Tibial artery (tissue), 4 donors: ENCODE measurements at places on chromosomes 7 and 10.

DNA sequence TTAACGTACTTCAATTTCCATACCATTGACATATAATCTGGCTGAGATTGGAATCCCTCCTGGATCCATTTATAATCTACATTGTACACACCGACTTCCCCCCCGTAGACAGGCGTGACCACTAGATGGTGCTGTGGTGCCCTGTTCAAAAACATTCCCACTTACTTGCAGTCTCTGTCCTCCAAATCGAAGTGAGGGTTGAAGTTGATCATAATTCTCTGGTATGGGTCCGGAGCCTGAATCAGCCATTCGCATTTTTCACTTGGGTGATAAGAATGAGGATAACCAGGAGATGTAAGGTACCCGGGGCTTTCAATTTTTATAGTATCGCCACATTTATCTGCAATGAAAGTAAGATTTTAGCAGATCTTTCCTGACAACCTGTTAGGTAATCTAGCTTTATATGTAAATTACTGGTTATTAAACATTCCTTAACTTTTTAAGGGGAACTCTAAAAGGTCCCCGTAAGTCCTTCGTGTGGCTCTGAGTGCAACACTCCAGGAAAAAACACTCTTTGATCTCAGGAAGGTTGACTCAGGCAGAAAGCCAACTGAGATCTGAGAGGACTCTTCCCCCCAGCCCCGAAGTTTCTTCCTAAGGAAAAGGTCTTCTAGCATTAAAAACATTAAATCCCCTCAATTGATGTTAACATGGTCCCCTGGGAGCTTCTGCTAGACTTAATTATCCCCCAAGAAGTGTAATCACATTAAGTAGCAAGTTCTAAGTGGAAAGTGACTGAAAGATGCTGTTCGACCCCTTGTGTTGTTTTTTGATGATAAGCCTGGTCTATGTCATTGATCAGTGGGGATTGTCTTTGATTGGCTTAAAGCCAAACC lies 3.7 kb downstream of the NRP1 start:
- DNase-seq: peak; percentile 90

DNA sequence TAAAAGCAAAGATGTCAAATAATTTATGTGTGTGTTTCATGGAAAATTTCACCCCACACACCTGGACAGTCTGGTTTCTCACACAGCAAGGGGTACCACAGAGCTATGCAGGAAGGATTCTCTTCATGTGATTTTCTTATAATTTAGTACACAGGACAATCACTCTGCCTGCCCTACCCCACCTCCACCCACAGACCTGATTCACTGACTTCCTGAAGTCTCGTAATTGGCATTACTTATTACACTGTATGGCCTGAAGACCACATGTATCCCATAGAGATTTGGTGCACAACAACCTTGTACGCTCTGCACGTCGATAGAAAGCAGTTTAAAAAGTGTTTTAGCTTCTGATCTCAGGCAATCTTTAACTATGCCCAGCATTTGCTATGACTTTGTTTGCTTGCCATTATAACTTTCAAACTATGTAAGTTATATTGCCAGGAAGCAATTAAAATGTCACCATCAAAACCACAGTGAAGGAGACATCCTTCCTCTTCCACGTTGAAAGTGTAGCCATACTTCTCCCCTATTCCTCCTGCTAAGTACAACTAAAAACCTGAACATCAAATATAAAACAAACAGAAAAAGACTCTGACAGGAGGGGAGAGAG lies 279.4 kb upstream of the IMMP2L start:
- DNase-seq: no peak

DNA sequence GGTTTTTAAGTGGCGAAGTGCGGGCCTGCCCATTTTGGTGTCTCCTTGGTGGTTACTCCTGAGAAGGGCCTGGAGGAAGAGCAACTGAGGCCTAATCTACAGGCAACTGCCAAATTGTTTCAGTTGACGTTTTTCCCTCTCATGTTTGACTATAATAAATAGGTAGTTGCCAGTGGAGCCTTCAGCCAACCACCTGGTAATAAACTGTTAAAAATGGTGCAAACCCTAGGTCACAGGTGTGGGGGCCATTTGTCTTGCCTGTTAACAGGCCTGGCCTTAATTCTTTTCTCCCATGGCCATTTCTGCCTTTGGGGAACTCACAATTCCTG lies 3.7 kb downstream of the IKZF1 start:
- no peak for DNase-seq

DNA sequence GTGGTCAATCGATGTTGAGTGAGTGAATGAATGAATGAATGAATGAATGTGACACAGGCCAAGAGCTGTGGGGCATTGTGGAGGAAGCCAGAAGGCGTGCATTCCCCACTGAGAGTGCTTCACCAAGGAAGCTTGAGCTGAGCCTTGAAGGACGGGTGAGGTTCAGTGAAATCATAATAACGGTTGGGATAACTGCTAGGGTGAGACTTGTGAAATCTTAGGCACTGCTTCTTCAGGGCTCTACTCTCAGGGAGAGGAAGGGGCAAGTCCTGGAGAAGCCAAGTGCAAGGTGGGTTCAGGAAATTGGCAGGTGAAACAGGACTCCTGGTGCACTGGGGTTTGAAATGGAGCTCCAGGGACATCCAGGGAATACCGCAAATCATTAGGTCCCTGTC lies 23.7 kb upstream of the PRKAG2 start:
- no peak for DNase-seq

DNA sequence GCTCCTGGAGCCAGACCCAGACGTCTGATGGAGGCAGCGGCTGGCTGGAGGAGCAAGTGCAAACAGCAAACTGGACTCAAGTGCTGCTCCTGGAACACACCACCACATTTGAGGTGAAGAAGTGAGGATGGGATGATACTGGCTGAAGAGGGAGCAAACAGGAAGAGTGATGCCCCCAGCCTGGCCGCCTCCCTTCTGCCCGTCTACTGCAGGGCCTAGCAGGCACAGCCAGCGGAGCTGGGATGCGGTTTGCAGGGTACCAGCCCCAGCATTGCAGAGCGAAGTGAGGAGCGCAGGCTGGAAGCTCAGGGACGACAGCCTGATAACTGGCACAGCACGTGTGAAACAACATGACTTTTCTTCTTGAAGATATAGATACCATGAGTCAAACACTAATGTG lies 111.8 kb upstream of the ZNF32 start:
- DNase-seq: no peak

GRCh38 chr10:14971867-14972448 lies 12.8 kb downstream of the MEIG1 start:
- no peak for DNase-seq

DNA sequence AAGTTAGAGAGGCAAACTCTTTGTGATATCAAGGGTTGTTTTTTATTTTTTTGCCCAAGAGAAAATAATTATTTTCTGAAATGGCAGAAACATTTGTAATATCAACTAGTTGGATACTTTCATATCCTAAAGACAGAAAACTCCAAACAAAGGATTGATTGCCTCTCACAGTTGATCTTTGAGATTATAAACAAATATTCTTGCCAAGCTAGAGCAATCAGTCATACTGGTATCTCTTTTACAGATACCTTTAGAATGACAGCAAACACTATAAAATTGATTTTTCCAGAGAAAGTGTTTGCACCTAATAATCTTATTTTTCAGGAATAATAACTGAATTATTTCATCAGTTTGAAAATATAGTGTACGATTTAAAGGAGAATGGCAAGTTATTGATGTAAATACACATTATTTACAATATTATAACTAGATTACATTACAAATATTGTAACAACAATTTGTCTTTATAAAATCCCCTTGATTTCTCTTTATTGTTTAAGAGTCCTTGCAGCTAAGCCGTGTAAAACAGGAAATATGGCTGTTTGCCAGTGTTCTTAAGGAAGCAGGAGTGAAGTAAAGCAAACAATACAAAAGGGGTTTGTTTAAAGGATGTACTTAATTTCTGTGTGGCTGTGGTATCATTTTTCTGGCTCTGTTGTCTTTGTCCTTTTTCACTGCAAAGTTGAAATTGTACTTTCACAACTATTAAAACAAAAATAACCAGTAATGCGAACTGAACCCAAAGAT lies 58.4 kb downstream of the MAPK8 start:
- DNase-seq: no peak

- DNase-seq: no peak
Observed at GRCh38 chr7:129437190-129437589, 3.0 kb downstream of the STRIP2 start.

DNA sequence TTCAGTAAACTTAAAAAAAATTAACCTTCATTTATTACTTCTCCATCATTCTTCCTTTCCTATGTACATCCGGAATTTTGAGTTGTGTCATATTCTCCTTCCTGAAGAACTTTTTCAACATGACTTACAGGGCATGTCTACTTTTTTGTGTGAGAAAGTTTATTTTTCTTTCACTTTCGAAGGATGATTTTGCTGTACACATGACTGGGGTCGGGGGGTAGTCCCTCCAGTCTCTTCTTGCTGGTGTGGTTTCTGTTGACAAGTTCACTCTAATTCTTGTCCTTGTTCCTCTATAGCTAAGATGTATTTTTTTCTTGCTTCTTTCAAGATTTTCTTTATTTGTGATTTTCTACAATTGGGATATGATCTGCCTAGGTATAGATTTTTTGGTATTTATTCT lies 55.8 kb downstream of the INPP5A start:
- no peak for DNase-seq

DNA sequence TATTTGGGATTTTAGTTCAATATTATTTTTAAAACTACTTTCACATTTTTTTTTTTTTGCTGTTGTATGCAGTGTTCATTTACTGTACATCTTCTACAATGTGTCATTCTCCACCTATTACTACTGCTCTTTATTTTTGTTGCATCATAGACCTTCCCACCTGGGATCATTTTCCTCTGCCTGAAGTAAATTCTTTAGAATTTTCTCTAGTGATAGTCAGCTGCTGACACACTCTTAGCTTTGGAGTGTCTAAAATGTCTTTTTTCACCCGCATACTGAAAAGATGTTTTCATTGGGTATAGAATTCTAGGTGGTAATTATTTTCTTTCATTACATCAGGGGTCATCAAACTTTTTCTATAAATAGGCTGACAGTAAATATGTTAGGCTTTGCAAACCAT lies 30.5 kb downstream of the CFAP43 start:
- DNase-seq: no peak

GRCh38 chr7:40644454-40645188 lies 509.8 kb downstream of the SUGCT start:
- DNase-seq: no peak

GRCh38 chr10:110600487-110601101 lies 33.1 kb downstream of the SMC3 start:
- no peak for DNase-seq

- no peak for DNase-seq
Observed at GRCh38 chr10:122561212-122561611, 658 bp downstream of the DMBT1 start.

DNA sequence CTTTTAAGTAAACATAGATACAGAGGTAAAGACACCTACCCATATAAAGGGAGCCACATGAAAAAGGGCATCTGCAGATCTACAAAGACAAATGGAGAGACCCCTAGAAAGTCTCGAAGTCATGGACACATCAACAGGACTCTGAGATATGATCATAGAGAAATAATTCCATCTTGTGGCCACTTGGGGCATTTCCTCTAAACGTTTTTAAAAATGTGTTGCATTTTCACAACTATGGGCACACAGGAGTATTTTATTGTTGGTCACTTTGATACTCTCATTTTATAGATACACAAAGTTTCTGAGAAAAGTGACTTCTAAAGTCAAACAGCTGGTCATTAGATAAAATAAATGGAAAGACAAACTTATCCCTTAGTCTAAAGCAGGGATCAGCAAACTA lies 87.1 kb downstream of the CRTAC1 start:
- no peak for DNase-seq

- peak; percentile 77 for DNase-seq
Observed at GRCh38 chr10:10818082-10818481, 199.6 kb upstream of the CELF2 start.

- no peak for DNase-seq
Observed at GRCh38 chr10:64313967-64314366, 792.8 kb downstream of the REEP3 start.

DNA sequence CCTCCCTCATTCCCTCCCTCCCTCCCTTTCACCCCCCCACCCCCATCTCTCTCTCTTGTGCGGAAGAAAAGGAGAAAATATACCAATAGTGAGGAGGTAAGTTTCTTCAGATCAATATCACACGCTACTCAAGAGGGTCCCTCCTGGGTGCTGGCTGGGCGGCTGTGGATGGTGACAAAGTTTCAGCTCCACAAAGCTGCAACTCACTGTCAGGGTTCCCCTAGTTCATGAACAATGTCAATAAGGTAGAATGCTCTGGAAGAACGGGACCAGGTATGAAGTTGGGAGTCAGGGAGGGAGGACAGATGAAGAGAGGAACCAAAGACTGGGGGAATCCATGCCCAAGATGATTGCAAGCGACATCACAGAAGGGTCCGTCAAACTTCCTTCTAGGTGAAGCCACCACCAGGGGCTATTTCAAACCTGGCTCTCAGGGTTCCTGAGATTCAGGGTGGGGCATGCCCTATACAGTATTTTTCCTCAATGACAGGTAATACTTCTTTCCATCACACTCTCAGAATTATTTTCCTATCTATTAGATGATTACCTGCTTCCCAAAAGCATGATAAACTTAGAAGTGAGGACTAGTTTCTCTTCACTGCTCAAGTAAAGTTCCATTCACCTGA lies 1.4 kb upstream of the PDE1C start:
- DNase-seq: no peak

DNA sequence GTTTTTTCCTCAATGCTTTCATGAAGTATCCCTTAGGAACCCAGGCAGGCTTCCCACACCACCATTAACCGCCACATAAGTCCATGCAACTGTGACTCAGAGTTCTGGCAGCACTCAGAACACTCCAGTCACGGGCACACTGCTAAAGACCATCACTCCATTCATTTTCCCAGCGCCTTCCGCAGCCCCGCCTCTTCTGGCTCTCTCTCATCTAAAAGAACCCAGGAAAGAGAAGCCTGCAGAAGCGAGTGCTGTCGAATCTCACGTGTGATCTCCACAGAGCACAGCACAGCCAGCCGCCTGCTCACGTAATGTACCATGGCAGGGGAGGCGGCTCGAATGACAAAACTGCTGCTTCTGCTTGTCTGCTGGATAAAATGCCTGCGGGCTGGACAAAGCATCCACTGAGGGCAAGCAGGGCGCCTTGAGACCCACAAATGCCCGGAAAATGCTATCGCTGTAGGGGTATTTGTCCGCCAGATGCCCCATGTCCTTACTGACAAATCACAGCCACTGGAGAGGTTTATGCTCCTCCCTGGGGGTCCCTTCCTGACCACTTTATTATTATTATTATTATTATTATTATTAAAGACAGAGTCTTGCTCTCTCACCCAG lies 1.8 kb downstream of the PSMG3 start:
- no peak for DNase-seq

GRCh38 chr7:28609608-28610007 lies 197.3 kb downstream of the CREB5 start:
- DNase-seq: no peak

GRCh38 chr10:77417806-77418640 lies 219.6 kb downstream of the KCNMA1 start:
- peak; percentile 53 for DNase-seq

- DNase-seq: no peak
Observed at GRCh38 chr10:119845656-119846055, 27.0 kb downstream of the MCMBP start.

GRCh38 chr7:116588225-116588624 lies 63.4 kb downstream of the CAV1 start:
- no peak for DNase-seq

DNA sequence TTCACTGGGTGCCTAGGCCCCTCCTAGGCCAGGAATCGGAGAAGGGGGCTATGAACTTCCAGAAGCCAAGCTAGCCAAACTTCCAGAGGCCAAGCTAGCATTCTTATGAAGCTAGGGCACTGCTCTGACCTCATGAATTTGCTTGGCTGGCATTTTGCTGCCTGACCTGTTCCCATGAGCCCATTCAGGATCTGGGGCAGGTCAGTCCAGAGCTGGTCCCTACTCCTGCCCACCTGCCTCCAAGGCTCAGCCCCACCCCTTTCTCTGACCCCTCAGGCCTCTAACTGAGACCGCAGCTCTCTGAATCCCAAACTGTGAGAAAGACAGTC lies 1.3 kb upstream of the PPIF start:
- no peak for DNase-seq
